GM04503 (cell line): ENCODE measurements at places on chromosomes 12 and 14.

DNA sequence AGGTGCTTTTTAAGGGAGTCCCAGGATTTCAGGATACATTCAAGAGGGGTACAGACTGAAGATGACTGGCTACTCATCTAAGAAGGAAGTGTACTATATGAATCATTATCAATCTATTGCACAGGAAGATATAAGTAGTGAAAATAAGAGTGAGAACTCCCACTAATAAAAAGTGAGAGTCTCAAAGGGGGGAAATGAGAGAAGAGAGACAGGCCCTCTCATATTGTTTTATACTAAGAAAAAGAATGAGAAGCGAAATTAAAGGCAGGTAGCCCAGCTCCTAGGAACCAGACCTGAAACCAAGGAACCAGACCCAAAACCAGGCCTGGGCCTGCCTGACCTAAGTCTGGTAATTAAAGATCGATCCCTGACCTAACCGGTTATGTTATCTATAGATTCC is 54.6 kb downstream of the TESPA1 start:
- DNase-seq = no peak

GRCh38 chr12:26939953-26940352 is 1.7 kb downstream of the FGFR1OP2 start:
- no peak for DNase-seq

DNA sequence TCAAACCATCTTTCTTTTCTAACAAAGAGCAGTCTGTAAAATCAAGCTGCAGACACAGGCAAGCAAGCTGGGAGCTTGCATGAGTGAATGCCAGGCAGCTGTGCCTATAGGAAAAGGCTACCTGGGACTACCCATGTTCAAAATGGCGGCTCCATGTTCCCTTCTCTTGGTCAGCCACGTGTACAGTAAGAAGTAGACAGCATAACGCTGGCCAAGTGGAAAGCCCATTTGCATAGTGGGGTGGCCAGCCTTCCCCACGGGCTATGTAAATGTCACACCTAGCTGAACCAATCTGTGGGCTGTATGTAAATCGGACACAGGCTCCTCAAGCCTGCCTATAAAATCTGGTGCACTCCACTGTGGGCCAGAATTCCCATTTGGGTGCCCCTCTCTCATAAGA is 117.1 kb downstream of the SYT10 start:
- DNase-seq = no peak

- no peak for DNase-seq
Measured at GRCh38 chr14:76584271-76584702, 177.0 kb upstream of the VASH1 start.

DNA sequence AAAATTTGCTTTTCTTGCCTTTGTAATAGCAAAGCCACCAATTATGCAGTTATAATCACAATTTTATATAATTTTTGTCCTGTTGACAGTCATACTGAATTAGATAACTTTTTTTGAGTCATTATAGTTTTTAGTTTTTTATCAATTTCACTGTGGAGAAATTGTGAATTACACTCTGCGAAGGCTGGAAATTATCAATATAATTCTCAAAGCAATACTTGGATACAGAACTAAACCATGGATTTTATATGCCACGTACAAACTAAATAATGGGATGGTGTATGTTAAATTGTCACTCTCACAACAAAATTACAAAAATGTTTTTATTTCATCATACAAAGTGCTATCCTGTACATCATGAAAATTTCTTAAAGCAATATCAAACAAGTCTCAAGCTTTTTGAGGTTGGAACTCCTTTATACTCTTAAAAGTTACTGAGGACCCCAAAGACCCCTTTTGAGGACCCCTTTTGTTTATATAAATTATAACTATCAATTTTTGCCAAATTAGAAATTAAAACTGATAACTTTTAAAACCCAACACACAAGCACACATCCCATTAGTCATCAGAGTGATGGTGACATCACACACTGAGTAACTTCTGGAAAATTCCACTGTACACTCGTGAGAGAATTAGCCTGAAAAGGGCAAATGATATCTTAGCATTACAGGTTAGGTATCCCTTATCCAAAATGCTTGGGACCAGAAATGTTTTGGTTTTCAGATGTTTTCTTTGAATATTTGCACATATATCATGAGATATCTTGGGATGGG is 19.8 kb upstream of the AQP2 start:
- peak; percentile 28 for DNase-seq

- peak; percentile 96 for DNase-seq
Measured at GRCh38 chr12:118052324-118053070, 8.5 kb downstream of the WSB2 start.

GRCh38 chr14:101506926-101507835 is 54.1 kb upstream of the DIO3 start:
- no peak for DNase-seq

- no peak for DNase-seq
Measured at GRCh38 chr14:51782435-51782834, 78.0 kb upstream of the GNG2 start.

DNA sequence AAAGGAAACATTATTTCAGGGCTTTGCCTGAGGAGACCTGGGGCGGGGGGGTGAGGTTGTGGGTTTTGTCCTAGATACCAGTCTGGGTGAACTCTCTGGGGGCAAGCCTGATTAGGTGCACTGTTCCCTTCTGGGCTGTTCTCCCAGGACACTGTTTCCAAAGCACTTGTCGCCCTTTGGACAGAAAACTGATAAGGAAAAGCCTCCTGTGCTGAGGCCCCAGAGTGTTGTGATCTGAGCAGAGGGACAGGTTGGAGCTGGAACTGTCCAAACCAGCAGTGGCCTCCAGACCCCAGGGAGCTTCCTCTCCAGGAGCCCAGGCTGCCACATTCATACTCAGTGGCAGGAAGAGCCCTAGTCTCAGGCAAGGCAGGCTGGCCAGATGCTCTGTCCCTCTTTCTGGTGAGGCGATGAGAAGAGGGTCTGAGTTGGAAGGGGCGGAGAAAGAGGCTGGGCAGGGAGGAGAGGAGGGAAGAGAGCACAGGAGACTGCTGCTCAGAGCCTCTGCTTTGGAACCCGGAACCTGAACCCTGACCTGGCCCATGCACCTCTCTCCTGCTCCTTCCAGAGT is 1.9 kb downstream of the GALNT16 start:
- no peak for DNase-seq

- peak; percentile 11 for DNase-seq
Measured at GRCh38 chr12:43882578-43883178, 46.8 kb downstream of the TMEM117 start.

DNA sequence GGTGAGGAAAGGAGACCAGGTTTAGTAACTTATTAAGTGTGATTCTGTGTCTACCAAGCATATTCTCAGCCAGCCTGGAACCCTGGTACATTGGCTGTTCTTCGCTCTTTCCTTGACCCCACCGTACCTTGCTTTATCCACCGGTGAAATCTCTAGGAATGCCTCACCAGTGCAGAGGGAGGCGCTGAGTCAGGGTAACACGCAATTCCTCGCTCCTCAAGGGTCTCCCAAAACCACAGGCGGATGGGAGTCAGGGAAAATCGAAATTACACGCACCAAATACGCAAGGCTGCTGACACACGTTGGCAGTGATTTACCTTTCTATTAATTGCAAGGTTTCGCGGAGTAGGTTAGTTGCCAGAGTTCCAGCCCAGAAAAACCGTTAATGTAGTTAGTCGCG is 845 bp downstream of the L3HYPDH start:
- DNase-seq = peak; percentile 21

DNA sequence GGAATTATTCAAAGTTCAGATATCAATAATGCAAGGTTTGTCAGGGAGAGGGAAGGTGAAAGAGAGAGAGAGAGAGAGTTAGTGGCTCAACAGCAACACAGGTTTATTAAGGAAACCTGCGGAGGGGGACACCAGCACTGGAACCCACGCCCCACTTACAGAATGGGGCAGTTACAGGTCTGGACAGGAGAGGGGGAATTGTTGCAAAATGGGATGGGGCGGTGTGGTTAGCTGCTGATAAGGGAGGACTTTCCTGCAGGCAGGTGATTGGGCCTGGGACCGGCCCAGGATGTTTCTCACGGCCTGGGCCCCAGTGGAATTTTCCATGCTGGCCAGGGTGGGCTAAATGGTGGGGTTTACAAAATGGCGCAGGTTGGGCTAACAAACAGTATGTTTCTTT is 278.2 kb upstream of the SLC16A7 start:
- no peak for DNase-seq

GRCh38 chr14:29528889-29529288 is 398.8 kb downstream of the PRKD1 start:
- no peak for DNase-seq

DNA sequence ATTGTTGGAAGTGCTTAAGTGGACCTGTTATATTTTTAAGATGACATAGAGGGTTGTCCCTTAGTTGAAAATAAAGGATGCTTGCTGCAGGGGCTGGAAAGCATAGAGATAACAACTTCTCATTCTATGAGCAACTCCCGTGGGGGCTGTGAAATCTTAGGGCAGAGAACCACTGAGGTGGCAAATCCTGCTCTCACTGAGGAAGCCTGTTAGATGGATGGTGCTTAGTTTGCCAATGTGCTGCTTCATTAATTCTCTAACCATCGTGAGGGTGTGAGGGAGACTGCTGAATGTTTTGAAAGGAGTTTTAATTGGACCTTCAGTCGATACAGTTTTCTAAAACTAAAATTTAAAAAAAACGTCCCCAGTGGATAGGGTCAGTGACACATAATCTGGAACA is 46.5 kb downstream of the PTPRO start:
- no peak for DNase-seq

- DNase-seq = no peak
Measured at GRCh38 chr12:1920971-1921370, 2.5 kb upstream of the CACNA2D4 start.

DNA sequence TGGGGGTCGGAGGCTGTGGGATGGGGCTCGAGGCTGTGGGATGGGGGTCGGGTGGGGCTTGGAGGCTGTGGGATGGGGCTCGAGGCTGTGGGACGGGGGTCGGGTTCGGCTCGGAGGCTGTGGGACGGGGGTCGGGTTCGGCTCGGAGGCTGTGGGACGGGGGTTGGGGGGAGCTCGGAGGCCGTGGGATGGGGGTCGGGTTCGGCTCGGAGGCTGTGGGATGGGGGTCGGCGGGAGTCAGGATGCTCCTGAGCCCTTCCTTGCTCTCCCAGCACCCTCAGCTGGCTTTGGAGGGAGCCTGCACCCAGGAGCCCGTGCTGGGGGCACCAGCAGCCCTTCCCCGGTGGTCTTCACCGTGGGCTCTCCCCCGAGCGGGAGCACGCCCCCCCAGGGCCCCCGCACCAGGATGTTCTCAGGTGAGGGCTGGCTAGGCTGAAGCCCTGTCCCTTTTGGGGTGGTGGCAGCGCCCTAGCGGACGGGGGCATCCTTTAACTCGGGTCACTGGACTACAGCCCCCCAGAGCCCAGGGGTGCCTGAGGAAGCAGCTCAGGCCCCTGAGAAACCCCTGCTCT is 11.9 kb upstream of the PUS1 start:
- DNase-seq = no peak

- no peak for DNase-seq
Measured at GRCh38 chr12:96400631-96401075, 414 bp upstream of the CDK17 start.

DNA sequence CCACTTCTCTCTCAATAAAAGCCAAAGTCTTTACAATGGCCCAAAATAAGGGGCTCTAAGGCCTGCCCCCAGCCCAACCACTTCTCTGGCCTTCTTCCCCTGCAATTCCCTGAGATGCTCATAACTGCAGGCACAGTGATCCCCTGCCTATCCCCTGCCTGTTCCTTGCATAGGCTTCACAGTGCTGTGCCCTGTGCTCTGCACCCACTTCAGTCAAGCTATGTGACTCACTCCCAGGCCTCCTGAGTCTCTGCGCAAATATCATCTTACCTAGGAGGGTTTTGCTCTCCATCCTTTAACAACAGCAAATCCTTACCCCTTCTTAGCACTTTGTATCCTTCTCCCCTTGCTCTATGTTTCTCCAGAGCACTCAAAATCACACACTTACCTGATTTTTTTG is 242.2 kb downstream of the MSRB3 start:
- DNase-seq = no peak

GRCh38 chr12:121023799-121024198 is 7.5 kb upstream of the C12orf43 start:
- no peak for DNase-seq

DNA sequence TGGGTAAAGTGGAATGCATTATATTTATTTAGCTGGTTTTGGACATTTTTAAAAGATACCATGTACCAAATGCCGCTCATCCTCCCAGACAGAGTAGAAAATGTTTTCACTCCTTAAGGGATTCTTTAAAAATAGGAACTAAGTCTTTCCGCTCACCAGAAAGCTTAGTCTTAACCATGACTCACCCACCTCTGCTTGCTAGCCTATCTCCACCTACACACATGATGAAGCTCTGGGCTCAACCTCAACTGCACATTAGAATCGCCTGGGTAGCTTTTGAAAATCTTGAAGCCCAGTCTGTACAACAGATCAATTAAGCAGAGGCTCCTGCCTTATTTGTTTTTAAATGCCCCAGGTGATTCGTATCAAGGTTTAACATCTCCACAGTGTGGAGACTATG is 260.5 kb downstream of the NEDD1 start:
- DNase-seq = no peak

DNA sequence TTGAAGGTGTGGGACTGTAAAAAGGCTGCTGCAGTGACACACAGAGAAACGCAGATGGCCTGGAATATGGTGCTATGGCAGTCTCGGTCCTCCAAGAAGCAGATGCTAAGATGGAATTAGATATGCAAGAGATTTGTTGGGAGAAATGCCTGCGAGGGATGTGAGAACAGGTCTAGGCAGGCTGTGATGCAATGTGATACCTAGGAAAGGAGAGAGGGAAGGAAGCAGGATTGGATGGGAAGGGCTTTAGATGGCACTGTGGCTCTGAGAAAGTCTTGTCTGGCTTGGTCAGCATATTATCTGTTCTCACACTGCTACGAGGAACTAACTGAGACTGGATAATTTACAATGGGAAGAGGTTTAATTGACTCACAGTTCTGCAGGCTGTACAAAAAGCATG is 374.4 kb downstream of the BCAT1 start:
- DNase-seq = no peak

GRCh38 chr12:57837864-57838562 is 8.5 kb downstream of the CTDSP2 start:
- DNase-seq = no peak

DNA sequence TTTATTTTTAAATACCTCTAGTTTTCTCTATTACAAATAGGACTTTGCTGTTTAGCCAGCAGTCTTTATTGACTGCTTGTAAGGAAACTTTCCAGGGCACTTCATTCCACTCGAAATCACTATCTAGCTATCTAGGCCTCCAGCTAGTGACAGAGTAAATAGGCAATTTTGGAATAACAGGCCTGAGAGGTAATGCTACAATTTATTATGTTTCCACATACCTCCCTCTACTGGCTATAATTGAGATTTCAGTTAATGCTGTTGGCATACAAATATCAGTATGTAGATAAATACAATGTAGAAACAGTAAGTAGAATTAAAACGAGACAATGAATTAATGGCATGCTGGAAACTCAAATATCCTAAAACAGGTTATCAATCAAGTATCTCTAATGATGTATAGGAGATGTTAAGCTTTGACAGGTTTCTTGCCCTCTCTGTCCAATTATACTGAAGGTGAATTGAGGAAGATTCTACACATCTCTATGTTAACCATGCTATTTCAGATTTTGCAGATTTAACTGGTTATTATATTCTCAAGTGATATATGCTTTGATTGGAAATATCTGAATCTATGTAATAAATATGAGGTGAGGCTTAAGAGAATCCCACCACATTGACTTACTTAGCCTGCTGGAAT is 7.2 kb downstream of the DTD2 start:
- DNase-seq = peak; percentile 21

- no peak for DNase-seq
Measured at GRCh38 chr12:11730299-11731041, 81.0 kb downstream of the ETV6 start.

GRCh38 chr12:19867151-19867550 is 427.9 kb downstream of the AEBP2 start:
- no peak for DNase-seq
